Hepatic stellate cell (primary cell): ENCODE measurements at places on chromosomes 5 and 9.

GRCh38 chr9:136196404-136197083 lies 8.4 kb downstream of the LHX3 start:
- no peak for DNase-seq

DNA sequence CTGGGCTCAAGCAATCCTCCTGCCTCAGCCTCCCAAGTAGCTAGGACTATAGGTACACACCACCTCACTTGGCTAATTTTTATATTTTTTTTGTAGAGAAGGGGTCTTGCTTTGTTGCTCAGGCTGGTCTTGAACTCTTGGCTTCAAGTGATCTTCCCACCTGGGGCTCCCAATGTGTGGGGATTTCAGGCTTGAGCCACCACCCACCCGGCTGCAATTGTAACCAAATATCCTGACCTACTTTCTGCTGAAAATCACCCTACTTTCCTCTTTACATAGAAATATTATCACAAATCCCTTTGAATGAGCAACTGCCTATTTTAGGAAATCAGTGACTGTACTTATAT lies 59.6 kb upstream of the ZNF608 start:
- no peak for DNase-seq

- no peak for DNase-seq
Observed at GRCh38 chr5:44495280-44495679, 106.1 kb upstream of the FGF10 start.

DNA sequence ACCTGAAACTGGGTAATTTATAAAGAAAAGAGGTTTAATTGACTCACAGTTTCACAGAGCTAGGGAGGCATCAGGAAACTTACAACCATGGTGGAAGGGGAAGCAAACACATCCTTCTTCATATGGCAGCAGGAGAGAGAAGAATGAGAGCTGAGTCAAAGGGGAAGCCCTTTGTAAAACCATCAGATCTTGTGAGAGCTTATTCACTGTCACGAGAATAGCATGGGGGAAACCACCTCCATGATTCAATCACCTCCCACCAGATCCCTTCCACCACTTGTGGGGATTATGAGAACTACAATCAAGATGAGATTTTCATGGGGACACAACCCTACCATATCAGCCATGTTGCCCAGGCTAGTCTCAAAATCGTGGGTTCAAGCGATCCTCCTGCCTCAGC lies 143.4 kb downstream of the FGF18 start:
- no peak for DNase-seq

GRCh38 chr5:76194340-76194739 lies 111.2 kb downstream of the SV2C start:
- DNase-seq, result no peak
